Right lobe of liver (tissue), 6 donors: ENCODE measurements at places on chromosomes 1 and 21. TPM values are rescaled to one million over a fixed set of nuclear protein-coding genes. Genes with fewer than 3 reads are reported as not detected.

TRABD2B gene
- total RNA-seq: 0.66 TPM

CIART gene
- 2.0 TPM for total RNA-seq

DNA sequence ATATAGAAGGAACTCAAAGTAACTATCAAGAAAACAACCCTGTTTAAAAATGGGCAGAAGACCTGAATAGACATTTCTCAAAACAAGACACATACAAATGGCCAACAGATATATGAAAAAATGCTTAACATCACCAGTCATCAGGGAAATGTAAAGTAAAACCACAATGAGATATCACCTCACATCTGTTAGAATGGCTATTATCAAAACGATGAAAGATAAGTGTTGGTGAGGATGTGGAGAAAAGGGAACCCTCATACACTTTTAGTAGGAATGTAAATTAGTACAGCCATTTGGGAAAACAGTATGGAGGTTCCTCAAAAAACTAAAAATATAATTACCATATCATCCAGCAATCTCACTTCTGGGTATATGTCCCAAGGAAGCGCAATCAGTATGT lies 3.0 kb downstream of the CTSS start:
- DNase-seq: no peak

GRCh38 chr1:208581667-208582066 lies 337.5 kb upstream of the PLXNA2 start:
- no peak for DNase-seq

DNA sequence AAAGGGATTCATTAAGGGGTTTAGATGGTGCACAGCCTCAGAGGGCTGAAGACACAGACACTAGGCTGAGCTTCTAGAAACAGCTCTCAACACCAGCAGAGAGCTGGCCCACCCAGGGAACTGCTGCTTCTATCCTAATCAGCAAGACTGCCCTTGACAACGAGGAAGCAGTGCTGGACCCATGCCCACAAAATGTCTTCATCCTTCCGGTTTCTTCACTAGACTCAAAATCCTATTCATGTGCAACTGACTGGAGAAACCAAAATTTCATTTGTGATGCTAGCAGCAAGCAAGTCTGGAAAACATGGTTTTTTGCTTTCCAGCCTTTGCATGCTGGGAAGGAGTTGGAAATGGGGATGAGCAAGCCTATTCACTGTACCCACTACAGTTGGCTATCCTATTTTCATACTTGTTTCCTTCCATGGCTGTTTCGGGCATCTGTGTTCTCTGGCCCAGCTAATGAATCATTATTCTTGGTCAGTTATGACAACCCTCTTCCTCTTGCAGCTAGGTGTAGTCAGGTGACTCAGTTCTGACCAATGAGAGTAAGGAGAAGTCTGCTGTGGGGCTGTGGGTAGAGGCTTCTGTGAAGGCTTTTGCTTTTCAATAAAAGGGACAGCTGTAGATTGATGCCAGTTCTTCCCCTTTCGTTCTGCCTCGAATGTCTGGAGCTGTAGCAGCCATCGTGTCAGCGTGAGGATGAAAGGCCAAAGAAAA lies 14.6 kb upstream of the TMEM61 start:
- DNase-seq: peak; percentile 52

GRCh38 chr1:232854798-232855159 lies 49.6 kb downstream of the MAP10 start:
- DNase-seq: no peak

DNA sequence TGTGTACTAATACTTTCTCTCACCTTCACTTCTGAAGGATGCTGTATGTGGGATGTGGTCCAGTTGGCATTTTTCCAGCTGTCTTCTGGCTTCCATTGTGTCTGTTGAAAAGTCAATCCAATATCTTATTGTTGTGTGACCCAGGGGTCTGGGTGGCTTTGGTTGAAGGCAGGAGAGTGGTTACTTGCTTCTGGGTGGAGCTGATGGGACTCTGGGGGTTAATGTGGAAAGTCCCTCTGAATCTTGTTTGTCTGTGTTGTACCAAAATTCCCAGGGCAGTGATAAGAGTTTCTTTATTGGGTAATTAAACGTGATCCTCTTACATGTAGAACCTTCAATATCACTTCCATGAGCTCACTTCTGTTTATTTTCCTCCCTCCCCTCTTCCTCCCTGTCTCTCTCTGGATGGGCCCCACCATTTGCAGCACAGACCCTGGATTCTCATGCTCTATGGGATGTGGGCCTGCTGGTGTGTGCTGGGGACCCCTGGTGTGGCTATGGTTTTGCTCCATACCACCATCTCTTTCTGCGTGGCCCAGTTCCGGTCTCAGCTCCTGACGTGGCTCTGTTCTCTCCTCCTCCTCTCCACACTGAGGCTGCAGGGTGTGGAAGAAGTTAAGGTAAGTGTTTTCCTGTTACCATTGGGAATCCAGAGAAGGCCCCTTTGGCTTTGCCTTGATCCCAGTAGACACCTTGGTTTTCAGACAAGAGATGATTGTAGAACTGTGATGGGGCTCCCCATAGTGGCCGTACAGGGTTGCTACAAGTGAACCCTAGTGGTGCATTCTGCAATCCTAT lies 71.5 kb downstream of the HHAT start:
- no peak for DNase-seq
